DMS53 (cell line): ENCODE measurements at places on chromosomes 16 and 17.
A peak's percentile ranks its signal among the peaks of the same experiment; 100 is the strongest.

GRCh38 chr17:44176671-44177501, 6.4 kb downstream of the ASB16 start:
- DNase-seq: no peak

DNA sequence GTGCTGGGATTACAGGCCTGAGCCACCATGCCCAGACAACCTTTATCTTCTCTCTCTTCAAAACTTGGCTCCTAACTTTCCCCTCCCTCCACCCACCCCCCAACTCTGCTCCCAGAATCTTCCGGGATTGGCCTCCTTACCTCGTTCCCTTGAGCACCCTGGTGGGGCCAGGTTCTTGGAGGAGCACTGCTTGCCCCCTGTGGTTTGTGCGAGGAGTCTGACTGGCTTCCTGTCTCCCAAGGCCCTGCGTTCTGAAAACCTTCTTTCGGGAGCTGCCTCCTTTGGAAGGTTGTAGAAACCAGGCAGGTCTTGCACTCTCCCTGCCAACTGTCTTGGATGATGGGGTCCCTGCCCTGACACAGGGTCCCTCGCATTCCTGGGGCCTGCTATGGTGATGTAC, 19.8 kb downstream of the PLXDC1 start:
- no peak for DNase-seq

- no peak for DNase-seq
These were observed 12.5 kb downstream of the GPRC5C start for GRCh38 chr17:74444406-74444805.

GRCh38 chr17:42850954-42851353, at the start of gene AOC3:
AOC3 (plus strand) TSS chr17:42851199; CDS start chr17:42851344, 145 bp downstream.
- no peak for DNase-seq

- DNase-seq: no peak
These were observed 23.0 kb downstream of the VPS35L start for GRCh38 chr16:19578378-19578971.

GRCh38 chr16:9235867-9236266, 144.4 kb downstream of the HAPSTR1 start:
- DNase-seq: no peak

GRCh38 chr16:54244061-54244886, 42.3 kb downstream of the IRX3 start:
- no peak for DNase-seq

GRCh38 chr16:86786338-86786737, 208.0 kb downstream of the FOXL1 start:
- DNase-seq: no peak

GRCh38 chr17:4808378-4808767, 1.4 kb downstream of the PLD2 start:
- no peak for DNase-seq

- no peak for DNase-seq
These were observed 277.1 kb downstream of the KCNJ2 start for GRCh38 chr17:70446446-70446845.

- peak; percentile 15 for DNase-seq
These were observed 121.9 kb upstream of the GSE1 start for GRCh38 chr16:85491058-85491771.

GRCh38 chr17:78474614-78475146, 96.2 kb downstream of the PGS1 start:
- DNase-seq: no peak

DNA sequence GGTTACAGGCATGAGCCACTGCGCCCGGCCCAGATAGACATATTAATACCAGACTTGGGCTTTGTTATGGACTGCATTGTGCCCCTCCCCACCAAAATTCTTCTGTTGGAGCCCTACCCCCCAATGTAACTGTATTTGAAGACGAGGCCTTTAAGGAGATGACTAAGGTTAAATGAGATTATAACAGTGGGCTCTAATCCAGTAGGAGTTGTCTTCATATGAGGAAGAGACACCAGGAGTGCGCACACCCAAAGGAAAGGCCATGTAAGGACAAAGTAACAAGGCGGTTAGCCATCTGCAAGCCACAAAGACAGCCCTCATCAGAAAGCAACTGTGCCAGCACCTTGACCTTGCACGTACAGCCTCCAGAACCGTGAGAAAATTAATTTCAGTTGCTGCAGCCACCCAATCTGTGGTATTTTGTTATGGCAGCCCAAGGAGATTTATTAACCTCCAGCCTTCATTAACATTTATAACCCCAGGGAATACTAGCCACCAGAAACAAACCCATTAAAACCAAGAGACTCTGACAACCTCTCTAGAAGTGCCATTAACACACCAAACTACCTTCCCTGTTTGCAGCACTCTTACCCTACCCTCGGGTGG, 107.6 kb downstream of the TTC19 start:
- no peak for DNase-seq

GRCh38 chr16:66596986-66597848, 7.3 kb upstream of the CMTM3 start:
- DNase-seq: no peak

DNA sequence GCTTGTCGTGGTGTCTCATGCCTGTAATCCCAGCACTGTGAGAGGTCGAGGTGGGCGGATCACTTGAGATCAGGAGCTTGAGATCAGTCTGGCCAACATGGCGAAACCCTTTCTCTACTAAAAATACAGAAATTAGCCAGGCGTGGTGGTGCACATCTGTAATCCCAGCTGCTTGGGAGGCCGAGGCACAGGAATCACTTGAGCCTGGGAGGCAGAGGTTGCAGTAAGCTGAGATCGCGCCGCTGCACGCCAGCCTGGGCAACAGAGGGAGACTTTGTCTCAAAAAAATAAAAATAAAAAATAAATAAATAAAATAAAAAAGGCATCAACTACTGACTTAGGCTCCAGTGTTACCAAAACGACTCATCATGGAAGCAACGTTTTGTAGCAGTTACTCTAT, 115.5 kb downstream of the PLCG2 start:
- no peak for DNase-seq

- DNase-seq: no peak
These were observed 1.4 kb downstream of the DDX42 start for GRCh38 chr17:63775420-63775819.

DNA sequence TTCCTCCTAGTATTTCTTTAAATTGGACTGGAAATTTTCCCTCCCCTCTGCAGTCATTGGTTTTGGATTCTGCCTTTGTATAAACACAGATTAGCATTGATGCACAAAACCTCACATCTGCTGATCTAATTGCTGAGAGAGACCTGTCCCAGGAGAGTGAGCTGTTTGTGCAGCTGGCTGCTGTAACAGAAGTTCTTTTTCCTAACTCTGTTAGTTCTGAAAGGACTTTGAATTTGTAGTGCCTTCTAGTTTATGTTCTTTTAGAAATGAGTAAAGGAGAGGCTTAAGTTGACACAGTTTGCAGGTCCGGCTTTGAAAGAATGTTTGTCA, 45.2 kb upstream of the KPNB1 start:
- DNase-seq: peak; percentile 88
